D341Med (cell line): ENCODE measurements at places on chromosomes 11 and 22.

GRCh38 chr22:27150544-27150941 is 493.2 kb downstream of the MIAT start:
- DNase-seq, result no peak

GRCh38 chr11:1746511-1746931 is 3.9 kb downstream of the IFITM10 start:
- DNase-seq, result no peak

DNA sequence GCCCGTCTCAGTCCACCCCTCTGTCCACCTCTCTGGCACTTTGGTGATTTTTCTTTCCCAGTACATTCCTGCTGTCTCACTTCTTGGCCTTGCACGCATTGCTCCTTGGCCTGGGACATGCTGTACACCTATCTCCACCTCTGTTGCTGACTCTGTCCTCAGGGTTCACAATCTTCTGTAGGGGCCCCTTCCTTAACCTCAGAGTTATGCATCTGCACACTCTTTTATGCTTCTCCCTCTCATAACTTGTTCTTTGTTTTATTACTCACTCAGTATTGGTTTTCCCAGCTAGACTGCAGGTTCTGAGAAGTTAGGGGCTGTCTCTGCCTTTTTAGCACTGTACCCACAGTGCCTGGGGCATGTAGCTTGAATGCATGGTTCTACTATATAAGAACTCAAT is 139.1 kb upstream of the MTMR2 start:
- DNase-seq, result no peak

DNA sequence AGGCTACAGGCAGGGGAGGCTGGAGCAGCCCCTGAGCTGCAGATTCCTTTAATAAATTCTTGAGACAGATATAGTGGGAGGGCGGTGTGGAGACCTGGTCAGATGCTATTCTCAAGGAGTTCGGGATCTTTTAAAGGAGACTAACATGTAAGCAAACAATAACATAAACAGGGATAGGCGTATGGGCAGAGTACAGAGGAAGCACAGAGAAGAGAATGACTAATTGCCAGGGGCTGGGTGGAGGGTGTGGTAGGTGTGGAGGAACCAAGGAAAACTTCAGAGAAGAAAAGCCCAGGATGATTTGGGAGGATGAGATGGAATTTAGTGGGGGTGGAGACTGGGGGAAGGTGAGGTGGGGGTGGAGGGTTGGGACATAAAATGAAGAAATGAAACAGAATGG is 9.7 kb upstream of the HEPHL1 start:
- DNase-seq, result no peak

DNA sequence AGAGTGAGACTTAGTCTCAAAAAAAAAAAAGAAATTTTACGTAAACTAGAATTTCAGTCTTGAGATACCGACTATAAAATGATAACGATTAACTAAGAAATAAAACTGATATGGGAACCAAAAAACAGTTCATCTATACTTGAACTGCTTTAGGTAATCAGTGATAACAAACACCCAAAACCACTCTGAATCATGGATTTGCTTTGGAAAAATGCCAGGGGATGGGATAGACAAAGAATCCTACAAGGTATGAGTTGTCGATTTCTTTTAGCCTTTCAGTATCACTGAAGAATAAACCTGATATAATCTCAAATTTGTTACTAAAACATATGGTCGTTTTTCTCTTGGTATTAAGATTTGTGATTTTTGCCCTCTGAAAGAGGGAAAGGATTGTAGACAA is 13.7 kb downstream of the CSTF3 start:
- DNase-seq, result no peak

DNA sequence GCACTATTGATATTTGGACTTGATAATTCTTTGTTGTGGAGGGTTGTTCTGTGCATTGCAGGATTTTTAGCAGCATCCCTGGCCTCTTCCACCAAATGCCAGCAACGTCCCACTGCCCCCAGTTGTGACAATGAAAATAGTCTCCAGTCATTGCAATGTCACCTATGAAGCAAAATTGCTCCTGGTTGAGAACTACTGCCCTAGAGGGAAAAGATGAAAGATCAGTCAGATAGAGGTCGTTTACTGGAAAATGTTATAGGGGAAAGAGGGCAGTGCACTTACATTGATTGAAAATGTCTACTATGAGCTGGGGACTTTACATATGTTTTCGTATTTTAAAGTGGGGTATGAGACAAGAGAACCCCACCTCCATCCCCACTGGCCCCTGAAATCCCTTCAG is 77.1 kb upstream of the FAM181B start:
- no peak for DNase-seq

DNA sequence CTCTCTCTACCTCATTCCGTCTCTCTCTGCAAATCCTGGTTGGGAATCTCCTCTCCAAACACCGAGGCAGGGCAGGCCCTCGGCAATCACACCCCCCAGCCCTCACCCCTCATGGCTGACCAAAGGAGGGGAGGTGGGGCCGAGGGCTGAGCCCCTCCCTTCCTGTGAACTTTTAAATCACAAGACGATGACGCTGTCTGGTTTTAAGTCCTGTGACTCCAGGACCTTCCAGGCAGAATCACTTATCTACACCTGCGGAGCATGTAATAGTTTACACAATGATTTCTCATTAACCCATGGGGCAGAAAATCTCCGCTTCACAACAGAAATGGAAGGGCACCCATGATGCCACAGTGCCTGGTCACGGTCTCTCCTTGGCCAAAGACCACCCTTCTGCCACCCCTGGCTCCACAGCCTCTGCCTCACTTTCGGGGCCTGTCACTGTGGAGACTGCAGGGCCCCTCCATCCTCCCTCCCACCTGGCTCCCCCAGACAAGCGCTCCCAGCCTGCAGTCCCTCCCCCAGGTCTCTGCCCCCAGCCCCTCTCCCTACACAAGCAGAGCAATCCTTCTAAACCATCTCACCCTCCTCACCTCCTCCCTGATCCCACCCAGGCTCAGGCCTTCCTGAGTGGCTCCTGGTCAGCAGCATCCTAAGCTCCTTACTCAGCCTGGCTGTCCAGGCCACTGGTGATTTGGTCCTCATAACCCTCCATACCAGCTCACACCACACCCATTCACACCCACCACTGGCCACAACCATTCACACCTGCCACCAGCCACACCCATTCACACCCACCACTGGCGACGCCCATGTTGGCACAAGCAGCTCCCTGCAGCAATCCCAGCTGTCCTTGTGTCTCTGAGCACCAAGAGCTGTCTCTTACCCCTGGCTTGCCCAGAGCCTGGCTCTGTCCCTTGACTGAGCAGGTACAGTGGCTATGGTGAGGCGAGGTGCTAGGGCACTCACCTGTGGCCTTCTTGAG is 30.7 kb upstream of the ARFGAP3 start:
- no peak for DNase-seq

DNA sequence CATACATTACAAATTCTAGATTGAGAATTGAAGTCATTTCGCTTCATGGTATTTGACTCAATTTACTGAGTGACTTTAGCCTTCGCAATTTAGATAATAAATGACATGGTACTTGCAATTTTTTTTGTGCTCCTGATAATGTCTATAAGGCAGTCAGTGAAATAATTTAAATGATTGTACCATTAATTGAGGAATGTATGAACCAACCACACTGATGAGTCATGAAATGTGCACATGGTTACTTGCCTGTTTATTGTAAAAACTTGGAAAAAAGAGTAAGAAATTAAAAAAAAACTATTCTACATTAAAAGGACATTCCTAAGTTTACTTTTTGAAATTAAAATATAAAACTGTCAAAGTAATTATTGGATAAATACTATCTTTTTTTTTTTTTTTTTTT is 43.3 kb downstream of the DNAJC24 start:
- DNase-seq, result no peak

- no peak for DNase-seq
These were observed 642 bp upstream of the CASTOR1 start for GRCh38 chr22:30289980-30290313.

- peak; percentile 99 for DNase-seq
These were observed at the start of gene GLB1L2 for GRCh38 chr11:134331354-134332188. Gene GLB1L2 (plus strand): TSS chr11:134331988. CDS start chr11:134332062, 74 bp downstream.

DNA sequence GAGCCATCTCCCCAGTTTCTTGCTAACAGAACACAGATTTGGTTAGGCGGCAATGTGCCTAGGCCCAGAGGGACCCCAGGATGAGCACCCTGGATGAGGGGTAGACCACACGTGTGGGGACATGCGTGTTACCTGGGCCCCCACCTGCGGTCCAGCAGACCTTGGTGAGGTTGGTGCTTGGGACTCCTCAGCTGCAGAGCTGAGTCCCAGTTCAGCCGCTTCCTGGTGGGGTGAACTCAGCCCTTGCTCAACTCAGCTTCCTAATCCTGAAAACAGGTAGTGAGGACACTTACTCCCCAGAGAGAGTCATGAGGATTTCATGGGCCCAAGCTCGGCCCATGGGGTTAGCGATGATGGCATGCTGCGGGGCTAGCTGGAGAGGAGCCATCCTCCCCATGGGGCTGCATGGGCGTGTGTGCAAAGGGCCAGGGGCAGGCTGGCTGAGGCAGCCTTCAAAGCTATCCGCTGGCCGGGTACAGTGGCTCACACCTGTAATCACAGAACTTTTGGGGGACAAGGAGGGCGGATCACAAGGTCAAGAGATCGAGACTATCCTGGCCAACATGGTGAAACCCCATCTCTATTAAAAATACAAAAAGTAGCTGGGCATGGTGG is 46.9 kb upstream of the SHISAL1 start:
- DNase-seq, result no peak

GRCh38 chr11:122430490-122430889 is 225.0 kb upstream of the UBASH3B start:
- DNase-seq, result no peak

DNA sequence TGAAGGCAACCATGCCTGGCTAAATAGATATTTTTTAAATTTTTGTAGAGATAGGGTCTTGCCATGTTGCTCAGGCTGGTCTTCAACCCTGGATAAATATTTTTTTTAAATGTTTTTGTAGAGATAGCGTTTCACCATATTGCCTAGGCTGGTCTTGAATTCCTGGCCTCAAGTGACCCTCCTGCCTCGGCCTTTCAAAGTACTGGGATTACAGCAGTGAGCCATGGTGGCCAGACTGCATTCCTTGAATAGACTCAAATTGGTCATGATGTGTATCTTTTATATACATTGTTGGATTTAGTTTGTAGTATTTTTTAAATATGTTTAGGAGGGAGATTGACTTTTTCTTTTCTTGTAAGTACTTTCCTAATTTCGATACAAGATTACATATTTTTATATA is 325.7 kb upstream of the C11orf87 start:
- DNase-seq, result no peak

DNA sequence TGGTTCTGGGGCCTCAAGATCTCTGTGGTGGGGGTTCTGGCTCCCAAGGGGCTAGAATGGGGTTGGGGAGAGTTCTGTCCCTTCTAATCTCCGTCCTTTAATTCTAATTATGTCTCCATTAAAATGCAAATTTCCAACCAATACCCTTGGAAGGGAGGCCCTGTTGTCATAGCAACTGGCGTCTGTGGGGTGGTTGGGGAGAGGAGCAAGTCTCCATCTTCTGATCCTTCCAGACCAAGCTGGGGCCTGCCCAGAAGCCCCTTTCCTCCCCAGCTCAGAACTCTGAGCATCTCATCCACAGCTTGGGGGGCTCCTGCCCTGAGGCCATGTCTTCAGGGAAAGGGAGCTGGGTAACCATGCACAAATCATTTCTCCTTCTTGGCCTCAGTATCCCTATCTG is 5.4 kb upstream of the RPS19BP1 start:
- DNase-seq, result no peak

- DNase-seq, result no peak
These were observed 115.5 kb upstream of the CCDC90B start for GRCh38 chr11:83401506-83402225.

GRCh38 chr11:8361206-8361605 is 97.5 kb upstream of the LMO1 start:
- no peak for DNase-seq

GRCh38 chr11:123174196-123175183 is 20.6 kb downstream of the CLMP start:
- no peak for DNase-seq

DNA sequence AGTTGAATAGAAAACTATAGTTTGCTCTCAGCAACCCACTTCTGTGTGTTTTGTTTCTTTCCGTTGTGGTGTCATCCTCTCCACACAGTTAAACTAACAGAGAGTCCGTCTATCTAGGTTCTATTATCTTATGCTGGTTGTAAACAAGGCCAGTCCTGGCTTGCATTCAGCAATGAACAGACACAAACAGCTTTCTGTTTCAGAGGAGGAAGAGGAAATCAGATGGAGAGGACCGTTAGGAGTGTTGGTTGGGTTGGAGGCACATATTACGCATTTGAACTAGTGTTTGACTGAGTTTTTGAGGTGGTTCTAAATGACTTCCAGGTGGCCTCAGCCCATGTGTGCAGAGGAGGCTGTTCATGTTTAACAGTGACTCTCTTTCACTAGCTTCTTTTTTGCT is 129.5 kb upstream of the SORL1-AS1 start:
- DNase-seq, result no peak

DNA sequence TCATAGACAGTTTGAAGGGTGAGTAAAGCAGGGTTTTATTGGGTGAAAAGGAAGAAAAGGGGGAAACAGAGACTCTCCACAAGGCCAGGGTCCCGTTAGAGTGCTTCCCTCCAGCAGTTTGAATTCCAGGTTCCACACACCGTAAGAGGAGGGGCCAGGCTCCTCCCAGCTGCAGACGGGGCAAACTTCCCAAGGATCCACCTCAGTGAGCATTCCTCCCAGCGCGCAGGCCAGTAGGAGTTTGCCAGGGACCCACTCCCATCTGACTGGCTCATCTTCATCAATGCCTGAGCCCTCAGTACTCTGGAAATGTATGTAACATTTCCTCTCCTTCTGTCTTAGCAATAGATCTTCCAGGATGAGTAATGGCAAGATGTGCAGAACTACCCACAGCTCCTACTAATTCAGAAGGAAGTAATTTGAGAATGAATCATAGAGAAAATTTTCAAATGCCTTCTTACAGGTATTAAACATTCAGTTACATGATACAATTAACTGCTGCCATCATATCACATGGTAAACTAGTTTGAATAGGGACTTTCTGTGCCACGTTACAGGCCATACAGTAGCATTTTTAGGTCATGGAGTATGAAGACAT is 34.0 kb upstream of the TRPC6 start:
- no peak for DNase-seq
